ENCODE measurements at places on chromosomes 7 and 10.

GRCh38 chr7:47970761-47971160 is 8.7 kb downstream of the HUS1 start:
- DNase-seq: no peak

DNA sequence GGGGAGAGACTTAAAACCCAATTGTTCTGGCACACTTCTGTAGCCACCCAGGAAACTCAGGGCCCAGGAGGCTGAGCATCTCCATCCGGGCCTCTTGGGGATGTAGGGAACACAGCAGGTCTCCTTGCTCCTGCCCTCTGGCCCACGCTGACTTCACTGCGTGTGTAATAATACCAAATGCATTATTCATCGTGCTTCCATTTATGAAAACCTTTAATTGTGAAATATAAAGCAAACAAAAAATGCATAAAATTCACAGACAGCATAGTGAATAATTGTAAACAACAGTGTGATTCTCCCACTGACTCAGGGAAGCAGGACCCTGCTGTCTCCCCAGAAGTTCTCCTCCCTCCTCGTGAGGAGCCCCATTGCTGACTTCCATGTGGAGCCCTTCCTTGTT is 70.3 kb upstream of the SHH start:
- DNase-seq: no peak

GRCh38 chr7:30920021-30920583 is 8.4 kb downstream of the AQP1 start:
- no peak for DNase-seq

DNA sequence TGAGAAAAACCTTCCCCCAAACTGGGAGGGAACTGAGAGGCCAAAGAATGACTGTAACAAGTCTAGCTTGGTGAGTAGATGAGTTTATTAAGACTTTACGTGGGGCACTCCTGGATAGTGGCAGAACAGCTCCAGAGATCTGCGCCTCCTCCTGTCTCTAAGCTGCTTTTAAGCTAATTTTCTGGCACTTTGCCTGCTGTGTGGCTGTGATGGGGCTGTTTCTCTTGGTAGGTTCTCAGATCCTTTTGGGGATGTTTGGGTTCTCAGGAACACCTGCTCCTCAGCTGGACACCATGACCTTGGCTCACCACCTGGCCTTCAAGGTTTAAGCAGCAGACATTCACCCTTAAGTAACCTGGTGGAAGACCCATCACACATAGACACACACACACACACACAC is 68.3 kb downstream of the AKR1E2 start:
- no peak for DNase-seq

DNA sequence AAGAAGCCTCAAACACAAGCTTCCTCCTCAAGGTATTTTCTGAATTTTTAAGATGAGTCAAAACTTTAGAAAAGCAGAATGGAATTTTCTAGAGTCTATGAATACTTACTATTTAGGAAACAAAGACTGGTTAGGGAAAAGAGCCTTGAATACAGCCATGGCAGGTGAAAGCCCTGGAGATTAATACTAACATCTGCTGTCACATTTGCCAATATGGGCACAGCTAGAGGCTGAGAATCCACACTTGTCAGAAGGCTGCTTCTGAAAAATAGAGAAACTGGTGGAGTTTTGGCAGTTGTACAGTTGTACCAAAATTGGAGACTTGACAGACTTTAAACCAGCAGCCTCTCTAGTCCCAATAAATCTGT is 24.3 kb upstream of the CNNM1 start:
- no peak for DNase-seq

- DNase-seq: peak; percentile 21
Measured at GRCh38 chr7:37833107-37833817, 15.1 kb upstream of the NME8 start.

GRCh38 chr7:132386201-132386681 is 190.0 kb downstream of the PLXNA4 start:
- peak; percentile 64 for DNase-seq
